ENCODE measurements at places on chromosomes 1 and 21.
A peak's percentile ranks its signal among the peaks of the same experiment; 100 is the strongest.

DNA sequence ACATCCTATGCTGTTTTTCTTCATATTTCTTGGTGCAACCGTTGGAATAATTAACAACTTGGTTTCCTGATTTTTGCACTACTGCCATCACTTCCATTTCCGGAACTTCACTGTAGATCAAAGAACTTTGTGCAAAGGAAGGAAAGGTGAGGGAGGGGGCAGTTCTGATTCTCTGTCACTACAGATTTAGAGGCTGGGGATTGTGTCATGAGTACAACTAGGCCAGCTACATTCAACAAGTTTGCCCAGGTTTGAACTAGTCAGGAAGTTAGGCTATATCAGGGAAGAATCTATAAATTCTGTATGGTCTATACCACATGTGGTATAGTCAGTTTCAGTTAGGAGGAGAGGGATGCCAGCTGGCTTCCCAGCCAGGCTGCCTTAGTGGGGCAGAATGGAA, 84.2 kb downstream of the RGL1 start:
- no peak for DNase-seq

DNA sequence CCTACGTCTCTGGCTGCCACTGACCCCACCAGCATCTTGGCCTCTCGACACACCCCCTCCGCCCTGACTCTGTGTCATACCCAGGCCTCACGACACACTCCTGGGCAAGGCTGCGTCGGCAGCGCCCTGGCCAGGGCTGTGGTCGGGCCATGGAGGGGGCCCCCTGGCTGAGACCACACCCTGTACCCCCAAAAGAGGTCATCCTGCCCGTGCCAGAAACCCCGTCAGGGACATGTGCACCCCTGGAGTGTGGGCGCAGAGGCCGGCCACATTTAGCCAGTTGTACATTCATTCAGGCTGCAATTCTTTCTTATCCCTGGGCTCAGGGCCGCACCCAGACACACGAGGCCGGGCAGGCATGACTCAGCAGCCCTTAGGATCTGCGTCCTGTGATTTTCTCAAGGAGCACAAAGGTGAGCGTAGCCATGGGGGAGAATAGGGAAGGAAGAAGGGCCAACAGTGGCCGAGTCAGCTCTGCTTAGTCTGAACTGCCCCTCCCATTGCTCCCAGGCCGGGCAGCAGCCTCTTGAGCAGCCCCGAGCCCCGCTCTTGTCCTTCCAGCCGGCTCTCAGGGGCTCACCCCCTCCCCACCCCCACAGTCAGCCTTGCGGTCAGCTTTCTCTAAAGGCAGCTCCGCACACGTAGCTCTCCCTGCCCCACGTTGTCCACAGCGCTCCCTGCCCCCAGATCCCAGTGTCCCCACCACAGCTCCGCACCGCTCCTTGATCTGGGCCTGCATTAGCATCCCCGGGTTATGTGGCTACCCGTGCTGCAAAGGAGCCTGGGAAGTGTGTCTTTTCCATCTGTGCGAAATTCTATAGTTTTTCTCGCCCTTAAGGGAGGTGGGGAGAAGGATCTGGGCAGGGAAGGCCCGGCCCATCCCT, 7.9 kb downstream of the CSTB start:
- DNase-seq, result peak; percentile 70

- DNase-seq, result no peak
These were observed 123.1 kb downstream of the CLIC6 start for GRCh38 chr21:34791776-34792503.

- DNase-seq, result no peak
These were observed 134.4 kb upstream of the SMYD2 start for GRCh38 chr1:214146523-214146922.

All from stromal cell of bone marrow (primary cell).